ENCODE measurements at places on chromosomes 1 and 21. TPM values are rescaled to one million over a fixed set of nuclear protein-coding genes. Genes with fewer than 3 reads are reported as not detected.

- no peak overlapping the region for H3K27ac ChIP-seq
- H3K4me3 ChIP-seq: no peak overlapping the region
- no peaks in the 10 kb centered on the region for H3K27me3 ChIP-seq
- no peaks in the 10 kb centered on the region for H3K36me3 ChIP-seq
- no peak for DNase-seq
Observed at GRCh38 chr1:235545292-235545930, 41.2 kb upstream of the B3GALNT2 start.

The WDR64 gene
- total RNA-seq: not detected

GRCh38 chr1:84339503-84339902, 38.0 kb downstream of the SAMD13 start:
- H3K4me1 ChIP-seq: no peaks in the 10 kb centered on the region
- no peak overlapping the region for H3K4me3 ChIP-seq
- H3K27ac ChIP-seq: no peak overlapping the region
- H3K36me3 ChIP-seq: no peaks in the 10 kb centered on the region
- H3K27me3 ChIP-seq: no peaks in the 10 kb centered on the region
- no peak for DNase-seq

DNA sequence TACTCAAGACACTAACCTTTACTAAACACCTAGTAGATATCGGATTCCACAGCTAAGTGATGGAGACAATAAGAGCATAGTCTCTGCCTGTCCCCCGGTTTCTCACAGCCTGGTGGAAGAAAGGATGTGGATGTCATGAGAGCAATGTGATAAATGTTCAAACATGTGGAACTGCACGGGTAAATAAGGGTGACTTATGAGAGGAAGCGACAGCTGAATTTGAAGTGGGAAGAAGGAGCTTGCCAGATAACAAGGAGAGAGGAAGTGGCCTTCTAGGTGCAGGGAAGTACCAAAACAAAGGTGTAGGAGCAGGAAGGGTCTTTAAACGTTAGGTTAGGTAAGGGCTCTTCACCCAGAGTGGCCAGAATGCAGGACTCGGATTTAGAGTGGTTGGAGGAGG, 178.6 kb upstream of the NRIP1 start:
- no peaks in the 10 kb centered on the region for H3K27me3 ChIP-seq
- H3K4me3 ChIP-seq: no peak overlapping the region
- no peak overlapping the region for H3K27ac ChIP-seq
- H3K4me1 ChIP-seq: peaks cover 16% of the 10 kb centered on the region

GRCh38 chr1:5125208-5125607, 470.8 kb downstream of the AJAP1 start:
- DNase-seq: no peak
- no peak overlapping the region for H3K27ac ChIP-seq
- no peaks in the 10 kb centered on the region for H3K36me3 ChIP-seq
- no peak overlapping the region for H3K4me3 ChIP-seq

DNA sequence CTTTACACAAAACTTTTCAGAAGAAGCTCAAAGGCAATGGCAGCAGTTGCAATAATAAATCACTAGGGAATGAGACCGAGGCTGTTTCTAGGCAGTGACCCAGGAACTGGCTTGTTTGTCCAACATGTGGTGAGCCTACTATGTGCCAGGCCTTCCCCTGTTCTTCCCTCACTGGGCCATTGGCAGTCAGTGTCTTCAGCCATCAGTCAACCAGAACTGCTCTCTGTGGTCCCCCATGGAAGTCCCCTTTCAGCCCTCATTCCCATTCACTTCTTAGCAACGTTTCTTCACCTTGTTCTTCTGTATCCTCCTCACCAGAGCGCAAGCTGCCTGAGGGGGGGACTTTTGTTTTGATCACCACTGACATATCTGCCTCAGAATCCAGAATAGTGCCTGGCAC, 274.1 kb downstream of the RRAGC start:
- H3K4me1 ChIP-seq: peaks cover 10% of the 10 kb centered on the region
- no peak for DNase-seq
- H3K27me3 ChIP-seq: peaks cover 3% of the 10 kb centered on the region
- no peaks in the 10 kb centered on the region for H3K36me3 ChIP-seq
- H3K27ac ChIP-seq: no peak overlapping the region
- no peak overlapping the region for H3K4me3 ChIP-seq

The LCE1F gene
- total RNA-seq: not detected

GRCh38 chr1:155931332-155932038, 2.7 kb downstream of the KHDC4 start:
- no peak overlapping the region for H3K27ac ChIP-seq
- H3K36me3 ChIP-seq: peaks cover 28% of the 10 kb centered on the region
- peaks cover 23% of the 10 kb centered on the region for H3K4me1 ChIP-seq
- DNase-seq: no peak
- H3K27me3 ChIP-seq: no peaks in the 10 kb centered on the region

- H3K36me3 ChIP-seq: no peaks in the 10 kb centered on the region
- peaks cover 41% of the 10 kb centered on the region for H3K4me1 ChIP-seq
- no peak overlapping the region for H3K27ac ChIP-seq
- DNase-seq: peak; percentile 42
- no peak overlapping the region for H3K4me3 ChIP-seq
- H3K27me3 ChIP-seq: no peaks in the 10 kb centered on the region
Observed at GRCh38 chr1:206472454-206472853, 2.2 kb downstream of the IKBKE start.

GRCh38 chr1:110501488-110502132, 17.4 kb downstream of the KCNA10 start:
- H3K36me3 ChIP-seq: no peaks in the 10 kb centered on the region
- no peak for DNase-seq
- H3K27me3 ChIP-seq: no peaks in the 10 kb centered on the region
- H3K4me3 ChIP-seq: no peak overlapping the region
- H3K27ac ChIP-seq: no peak overlapping the region

DNA sequence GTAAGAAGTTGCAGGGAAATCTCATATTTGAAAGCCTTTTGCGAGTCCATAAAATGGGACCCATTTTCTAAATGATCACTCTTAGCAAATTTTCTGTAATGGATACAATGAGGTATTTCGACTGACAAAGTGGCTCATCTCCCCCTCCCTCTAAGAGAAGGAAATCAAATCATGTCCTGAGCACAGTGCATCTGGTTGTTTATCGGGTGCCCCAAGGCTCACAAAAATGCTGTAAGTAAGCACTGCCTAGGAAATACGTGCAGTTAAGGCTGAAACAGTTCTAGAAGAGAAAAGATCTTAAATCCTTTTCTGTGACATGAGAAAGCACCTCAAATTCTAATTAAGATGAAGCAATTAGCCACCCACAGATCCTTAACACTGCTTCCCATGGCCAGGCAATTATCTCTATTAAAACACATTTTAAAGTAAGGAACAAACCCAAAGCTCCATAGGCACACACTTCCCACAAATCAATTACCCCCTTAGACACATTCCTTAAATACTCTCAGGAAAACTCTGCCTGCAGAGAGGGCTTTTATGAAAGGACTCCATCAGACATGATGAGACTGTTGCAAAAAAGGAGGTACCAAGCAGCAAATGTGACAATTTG, 216.3 kb downstream of the KCNH1 start:
- H3K4me3 ChIP-seq: no peak overlapping the region
- peaks cover 24% of the 10 kb centered on the region for H3K4me1 ChIP-seq
- H3K27ac ChIP-seq: peak overlapping the region; percentile 91
- H3K27me3 ChIP-seq: no peaks in the 10 kb centered on the region

DNA sequence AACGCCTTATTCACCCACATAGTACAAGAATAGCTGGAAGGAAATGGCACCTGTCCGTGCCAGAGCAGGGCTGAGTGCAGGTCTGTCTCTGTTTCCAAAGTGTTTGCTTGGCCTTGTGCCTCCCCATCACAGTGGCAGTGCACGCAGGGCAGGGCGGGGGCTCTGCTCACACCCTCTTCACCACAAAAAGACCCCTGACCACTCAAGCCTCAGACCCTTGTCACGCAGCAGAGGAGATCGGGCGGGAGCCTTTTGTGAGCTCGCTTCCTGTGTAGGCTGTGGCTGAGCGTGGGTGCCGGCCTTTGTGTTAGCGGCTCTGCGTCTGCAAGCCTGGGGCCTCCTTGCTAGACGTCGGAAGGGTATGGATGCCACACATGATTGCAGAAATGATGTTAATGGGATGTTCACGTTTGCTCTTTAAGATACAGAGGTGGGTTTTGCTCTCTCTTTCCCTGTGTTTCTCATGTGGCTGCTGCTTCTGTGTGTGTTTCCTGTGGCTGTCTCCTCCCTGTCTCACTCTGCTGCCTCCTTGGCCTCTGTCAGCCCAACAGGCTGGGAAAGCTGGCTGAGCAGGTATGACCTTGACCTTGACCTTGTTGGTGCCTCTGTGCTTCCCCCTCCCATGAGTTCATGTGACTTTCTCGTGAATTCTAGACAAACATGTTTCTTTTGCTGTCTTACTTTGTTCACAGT, 45.4 kb downstream of the S100B start:
- H3K27ac ChIP-seq: no peak overlapping the region
- no peak overlapping the region for H3K4me3 ChIP-seq
- no peak for DNase-seq
- no peaks in the 10 kb centered on the region for H3K4me1 ChIP-seq
- H3K36me3 ChIP-seq: no peaks in the 10 kb centered on the region
- no peaks in the 10 kb centered on the region for H3K27me3 ChIP-seq
